ENCODE measurements at places on chromosomes 7 and 10.

- no peak for DNase-seq
Observed at GRCh38 chr7:20233362-20233761, 16.2 kb upstream of the MACC1 start.

GRCh38 chr7:24877790-24878311, 102.1 kb downstream of the OSBPL3 start:
- DNase-seq, result peak; percentile 23

DNA sequence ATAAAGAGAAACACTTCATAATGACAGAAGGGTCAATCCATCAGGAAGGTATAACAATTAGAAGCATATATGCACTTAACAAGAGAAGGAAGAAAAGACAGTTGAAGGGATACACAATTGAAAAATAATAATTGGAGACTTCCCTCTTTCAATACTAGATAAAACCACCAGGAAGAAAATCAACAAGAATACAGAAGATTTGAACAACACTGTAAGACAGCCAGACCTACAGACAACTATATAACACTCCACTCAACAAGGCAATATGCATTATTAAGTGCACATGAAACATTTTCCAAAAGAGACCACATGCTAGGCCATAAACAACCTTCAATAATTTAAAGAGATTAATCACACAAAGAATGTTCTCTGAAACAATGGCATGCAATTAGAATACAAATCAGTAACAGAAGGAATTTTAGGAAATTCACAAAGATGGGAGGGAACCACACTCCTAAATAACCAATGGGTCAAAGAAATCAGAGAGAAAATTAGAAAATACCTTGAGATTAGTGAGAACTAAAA, 35.1 kb downstream of the ZNF438 start:
- DNase-seq, result no peak

DNA sequence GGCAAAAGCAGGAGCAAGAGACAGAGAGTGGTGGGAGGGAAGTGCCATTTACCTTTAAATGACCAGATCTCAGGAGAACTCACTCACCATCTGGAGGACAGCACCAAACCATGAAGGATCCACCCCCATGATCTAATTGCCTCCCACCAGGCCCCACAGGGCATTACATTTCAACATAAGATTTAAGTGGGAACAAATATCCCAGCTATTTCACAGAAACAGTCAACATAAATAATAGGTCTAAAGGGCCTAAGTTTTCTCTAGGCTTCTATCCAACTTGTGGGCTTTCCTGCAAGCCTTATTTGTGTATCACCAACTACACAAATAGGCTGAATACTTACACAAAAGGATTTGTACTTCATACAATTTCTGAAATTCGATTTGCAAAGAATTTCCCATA, 196.8 kb upstream of the POT1 start:
- DNase-seq, result no peak

- DNase-seq, result no peak
Observed at GRCh38 chr10:103040418-103040817, 122.3 kb downstream of the CNNM2 start.

DNA sequence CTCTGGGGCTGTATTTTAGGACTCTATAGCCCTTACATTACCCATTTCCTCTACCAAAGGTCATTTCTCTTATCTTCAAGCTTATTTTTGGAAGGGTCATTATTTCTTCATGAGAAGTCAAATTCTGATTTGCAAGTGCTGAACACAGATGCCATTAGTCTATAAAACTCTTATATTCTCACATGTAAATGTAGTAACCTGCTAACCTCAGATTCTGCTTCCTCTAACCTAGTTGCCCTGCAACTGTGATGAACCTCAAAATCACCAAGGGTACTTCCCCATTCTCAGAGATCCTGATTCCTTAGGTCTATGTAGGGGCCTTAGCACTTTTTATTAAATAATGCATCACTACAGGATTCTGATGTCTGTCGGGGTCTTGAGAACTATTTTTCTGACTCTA, 6.3 kb downstream of the FAS start:
- no peak for DNase-seq

- DNase-seq, result no peak
Observed at GRCh38 chr10:43294241-43294658, 27.4 kb upstream of the RASGEF1A start.

DNA sequence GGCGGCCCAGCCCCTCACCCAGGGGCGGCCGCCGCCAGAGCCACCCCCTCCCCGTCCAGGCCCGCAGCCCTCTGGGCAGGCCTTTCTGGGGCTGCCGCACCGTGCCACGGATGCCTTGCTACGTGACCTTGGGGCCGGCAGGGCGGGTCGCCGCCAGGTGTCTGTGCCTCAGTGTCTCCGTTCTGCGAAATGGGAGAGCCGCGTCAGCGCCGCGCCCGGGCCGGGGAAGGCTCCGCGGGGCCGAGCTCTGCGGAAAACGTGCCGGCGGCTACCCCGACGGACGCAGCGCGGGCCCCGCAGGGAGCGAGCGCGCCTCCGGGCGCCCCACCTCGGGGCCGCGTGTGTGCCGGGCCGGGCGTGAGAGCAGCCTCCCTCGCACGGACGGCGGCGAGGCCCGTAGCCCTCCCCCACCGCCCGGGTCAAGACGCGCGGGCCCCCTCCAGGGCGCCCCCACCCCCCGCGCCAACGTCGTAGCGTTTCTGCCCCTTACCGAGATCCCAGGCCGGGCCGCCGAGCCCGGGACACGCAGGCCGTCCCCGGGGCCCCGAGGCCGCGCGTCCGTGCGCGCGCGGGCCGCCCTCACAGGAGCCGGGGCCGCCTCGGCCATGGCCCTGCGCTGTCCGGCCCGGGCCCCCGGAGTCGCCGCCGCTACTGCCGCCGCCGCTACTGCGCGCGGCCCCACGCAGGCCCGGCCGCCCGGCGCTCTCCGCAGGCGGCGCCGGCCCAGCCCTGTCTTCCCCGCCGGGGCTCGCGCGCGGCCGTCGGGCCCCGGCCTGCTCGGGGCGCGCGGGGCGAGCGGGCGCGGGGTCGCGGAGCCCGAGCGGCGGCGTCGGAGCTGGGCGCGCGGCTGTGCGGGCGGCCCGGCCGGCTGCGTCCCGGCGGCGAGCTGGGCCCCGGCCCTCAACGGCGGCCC, 1.1 kb downstream of the ZNF777 start:
- DNase-seq, result no peak

- DNase-seq, result peak; percentile 55
Observed at GRCh38 chr7:631964-632830, 94.3 kb upstream of the DNAAF5 start.
